CD4-positive, alpha-beta T cell treated with Interleukin-4 for 4 hours (primary cell): ENCODE measurements at places on chromosomes 1 and 21.

DNA sequence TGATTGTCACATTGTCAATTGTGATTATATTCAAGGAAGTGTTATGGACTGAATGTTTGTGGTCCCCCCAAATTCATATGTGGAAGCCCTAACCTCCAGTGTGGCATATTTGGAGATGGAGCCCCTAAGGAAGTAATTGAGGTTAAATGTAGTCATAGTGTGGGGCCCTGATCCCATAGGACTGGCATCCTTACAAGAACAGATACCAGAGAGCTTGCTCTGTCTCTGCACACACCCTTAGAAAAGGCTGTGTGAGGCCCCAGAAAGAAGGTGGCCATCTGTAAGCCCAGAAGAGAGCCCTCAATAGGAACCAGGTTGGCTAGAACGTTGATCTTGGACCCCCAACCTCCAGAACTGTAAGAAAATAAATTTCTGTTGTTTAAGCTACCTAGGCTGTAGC, 28.1 kb downstream of the VANGL1 start:
- no peak for DNase-seq

GRCh38 chr1:70914224-70914623, 133.4 kb downstream of the PTGER3 start:
- no peak for DNase-seq

DNA sequence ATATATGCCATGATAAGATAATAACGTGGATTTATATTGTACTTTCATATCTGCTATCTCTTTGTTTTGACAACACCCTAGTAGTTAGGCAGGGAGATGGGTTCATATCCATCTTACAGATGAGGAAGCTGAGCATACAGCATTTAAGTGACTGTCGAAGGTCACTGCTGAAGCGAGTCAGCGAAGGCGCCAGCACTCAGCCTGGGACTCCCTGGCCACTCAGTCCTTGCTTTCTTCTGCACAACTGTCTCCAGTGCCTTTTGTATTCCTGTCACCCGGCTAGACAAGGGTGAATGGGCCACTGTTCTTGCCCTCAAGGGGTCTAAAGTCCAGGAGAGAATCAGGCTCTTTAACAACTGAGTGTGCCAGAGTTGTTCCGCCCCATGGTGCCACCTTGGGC, 3.1 kb downstream of the ARHGEF10L start:
- DNase-seq = no peak

- DNase-seq = no peak
Observed at GRCh38 chr21:37845535-37845934, 70.7 kb downstream of the KCNJ6 start.

DNA sequence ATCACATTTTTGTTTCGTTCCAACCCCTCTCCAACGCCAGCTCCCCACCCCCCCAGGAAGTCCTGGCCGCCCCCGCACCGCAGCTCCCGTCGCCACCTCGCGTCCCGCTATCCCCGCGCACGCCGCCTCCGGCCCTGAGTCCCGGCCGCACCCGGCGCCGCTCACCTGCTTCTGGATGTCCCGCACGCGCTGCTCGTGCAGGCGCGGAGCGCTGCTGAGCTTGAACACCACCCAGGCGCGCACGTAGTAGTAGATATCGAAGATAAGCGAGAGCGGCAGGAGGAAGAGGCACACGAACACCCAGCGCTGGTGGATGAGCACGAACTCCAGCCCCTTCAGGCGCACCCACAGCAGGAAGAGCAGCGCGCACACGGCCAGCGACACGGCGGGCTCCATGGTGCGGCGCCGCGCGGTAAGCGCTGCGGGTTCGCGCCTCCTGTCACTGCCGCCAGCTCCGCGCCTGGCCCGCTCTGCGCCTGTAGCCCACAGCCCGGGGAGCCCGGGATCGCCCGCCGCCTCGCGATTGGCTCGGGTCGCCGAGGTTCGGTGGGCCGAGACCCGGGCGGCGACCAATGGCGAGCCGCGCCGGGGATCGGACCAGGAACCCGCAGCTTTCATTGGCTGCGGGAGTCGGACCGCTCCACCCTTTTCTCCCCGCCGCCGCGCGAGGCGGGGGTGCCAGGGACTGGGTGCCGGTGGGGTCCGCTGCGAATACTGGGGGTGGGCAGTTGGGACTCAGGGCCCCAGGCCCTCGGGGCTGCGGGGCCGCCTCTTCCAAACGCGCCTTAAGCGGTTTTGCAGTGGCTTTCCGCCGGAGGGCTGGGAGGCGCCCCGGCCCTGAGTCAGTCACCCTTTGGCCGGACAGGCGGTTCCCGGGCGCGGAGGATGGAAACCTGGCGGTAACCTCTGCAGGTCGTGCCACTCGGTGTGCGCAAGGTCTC, at the start of gene DHCR24:
Gene DHCR24, minus strand, starts transcription at position 472 of the 941 bp plus-strand sequence. Its CDS starts 76 bp downstream, at position 396.
- peak; percentile 52 for DNase-seq

DNA sequence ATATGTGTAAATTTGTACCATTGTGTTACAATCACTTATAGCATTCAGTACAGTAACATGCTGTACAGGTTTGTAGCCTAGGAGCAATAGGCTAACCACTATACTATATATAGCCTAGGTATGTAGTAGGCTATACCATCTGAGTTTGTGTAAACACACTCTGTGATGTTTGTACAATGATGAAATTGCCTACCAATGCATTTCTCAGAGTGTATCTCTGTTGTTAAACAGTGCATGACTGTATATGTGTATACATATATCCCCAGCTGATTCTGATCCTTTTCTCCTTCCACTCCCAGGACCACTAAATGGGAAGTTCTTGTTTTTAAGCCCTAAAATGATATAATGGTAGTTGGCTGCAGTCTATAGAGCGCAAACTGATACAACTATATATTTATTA, 7.8 kb downstream of the GNPAT start:
- DNase-seq = no peak

DNA sequence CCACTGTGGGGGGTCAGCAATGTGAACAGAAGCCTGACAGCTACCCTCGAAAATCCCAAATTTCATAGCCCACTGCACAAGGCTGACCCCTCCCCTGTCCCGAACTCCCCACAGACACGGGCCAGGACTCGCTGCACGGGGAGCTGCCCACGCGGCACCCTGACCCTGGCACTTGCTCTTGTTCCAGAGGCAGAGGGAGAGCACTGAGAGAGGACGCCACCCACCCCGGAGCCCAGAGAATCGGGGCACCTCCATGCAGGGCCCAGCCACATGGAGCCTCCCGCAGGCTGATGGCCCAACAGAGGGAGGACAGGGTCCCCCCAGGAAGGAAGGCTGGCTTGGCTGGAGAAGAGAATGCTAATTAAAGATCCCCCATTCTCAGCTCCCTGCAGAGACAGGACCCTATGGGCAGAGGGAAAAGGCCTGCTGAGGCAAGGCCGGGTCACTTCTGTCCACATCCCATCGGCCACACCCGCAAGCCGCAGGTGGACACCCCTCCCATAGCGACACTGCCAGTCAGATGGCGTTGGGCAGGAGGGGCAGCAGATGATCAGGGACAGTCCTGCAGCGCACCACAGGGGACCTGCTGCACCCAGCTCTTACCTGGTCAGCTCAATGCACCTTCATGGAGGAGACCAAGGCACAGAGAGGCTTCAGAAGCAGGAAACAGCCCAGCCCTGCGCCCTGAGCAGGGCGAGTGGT, 136.9 kb downstream of the NPHP4 start:
- no peak for DNase-seq

DNA sequence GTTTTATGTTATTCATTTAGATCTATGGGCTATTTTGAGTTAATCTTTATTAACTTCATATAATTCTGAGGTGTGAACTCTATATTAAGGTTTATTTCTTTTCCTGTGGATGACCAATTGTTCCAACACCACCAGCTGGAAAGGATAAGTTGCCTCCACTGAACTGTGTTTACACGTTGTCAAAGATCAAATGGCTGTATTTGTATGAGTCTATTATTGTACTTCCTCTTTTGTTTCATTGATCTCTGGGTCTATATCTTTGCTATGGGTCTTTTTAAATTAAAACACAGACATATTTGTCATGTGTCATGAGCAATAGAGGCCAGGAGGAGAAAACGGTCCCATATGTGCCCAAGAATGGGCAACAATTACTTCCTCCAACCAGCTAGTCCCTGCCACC, 5.2 kb upstream of the MAB21L3 start:
- DNase-seq = no peak

GRCh38 chr1:226912587-226913176, 27.4 kb upstream of the COQ8A start:
- peak; percentile 14 for DNase-seq

DNA sequence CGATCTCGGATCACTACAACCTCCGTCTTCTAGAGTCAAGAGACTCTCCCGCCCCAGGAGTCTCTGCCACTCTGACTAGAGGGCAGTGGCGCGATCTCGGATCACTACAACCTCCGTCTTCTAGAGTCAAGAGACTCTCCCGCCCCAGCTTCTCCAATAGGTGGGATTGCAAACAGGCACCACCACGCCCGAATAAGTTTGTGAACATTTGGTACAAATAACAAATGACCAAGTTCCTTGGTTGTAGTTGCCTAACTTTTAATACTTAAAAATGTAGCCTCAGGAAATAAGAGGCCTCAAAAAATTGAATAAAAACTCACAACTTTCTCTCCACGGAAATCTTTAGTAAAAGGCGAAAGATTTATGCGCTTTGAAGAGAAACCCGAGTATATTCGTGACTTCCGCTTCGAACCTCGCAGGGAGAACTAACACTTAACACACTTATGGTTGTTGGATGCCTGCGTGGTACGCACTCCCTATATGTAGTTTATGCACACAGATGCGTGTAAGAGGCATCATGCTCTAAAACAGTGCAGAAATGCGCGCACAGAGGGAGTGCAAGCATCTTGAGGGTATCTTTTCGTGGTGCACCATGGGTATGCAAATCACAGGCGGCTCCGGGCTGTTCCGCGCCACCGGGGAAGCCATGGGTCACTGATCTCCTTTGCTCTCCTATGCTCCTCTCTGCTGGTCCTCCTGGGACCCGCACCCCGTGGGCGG, 11.4 kb downstream of the BTBD19 start:
- DNase-seq = peak; percentile 81

DNA sequence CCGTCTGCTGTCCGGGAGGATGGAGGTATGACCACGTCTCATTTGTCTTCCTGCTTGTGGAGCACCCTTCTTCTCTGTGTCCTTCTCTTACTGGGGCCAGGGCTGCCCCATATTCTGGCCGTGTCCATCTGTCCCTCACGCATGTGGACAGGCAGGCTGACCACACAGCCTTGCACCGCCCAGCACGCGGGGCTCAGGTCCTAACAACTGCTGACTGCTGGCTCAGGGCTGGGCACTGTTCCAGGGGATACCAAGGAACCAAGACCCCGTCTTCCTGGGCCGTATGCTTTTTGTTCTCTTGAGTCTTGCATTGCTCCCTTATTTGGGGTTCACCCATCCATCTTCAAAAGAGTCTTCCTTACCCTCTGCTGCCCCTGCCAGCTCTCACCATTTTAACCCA, 17.5 kb upstream of the SPSB1 start:
- no peak for DNase-seq

DNA sequence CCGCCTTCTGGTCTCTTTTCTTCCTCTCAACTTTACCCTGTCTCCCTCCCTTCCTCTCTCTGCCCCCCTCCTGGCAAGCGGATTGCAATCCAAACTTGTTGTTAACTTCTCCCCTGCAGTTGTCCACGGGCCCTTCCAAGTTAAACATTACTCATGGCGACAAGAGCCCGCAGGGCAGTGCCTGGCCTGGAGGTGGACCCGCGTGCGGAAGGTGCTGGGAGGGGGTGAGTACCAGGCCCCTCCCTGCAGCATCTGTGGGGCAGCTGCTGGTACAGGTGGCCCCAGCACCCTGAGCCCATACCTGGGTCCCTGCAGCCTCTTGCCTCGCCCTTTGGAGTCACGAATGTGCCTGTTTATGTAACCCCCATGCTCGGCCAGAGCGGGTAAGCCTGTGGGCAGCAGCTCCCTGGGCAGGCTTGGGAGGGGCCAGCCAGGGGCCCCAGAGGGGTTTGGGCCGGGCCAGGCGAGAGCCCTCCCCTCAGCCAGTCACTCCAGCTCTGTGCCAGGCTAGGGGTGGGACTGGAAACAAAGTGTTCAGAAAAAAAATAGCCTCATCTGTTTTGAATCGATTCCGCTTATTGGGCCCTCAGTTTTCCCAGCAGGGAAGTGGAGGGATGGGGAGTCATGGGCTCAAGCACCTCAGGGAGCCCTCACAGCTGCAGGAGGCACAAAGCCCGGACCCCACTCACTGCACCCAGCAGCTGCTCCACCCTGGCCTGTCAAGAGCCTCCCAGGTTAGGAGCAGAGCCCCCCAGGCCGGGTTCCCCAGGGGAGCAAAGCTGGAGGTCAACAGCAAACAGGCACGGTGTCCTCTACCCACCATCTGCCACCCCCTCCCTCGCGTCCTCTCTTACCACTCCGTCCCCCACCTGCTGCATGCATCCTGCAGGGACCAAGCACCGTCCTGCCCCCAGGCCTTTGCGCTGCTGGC, 14.0 kb upstream of the FAAP20 start:
- no peak for DNase-seq

DNA sequence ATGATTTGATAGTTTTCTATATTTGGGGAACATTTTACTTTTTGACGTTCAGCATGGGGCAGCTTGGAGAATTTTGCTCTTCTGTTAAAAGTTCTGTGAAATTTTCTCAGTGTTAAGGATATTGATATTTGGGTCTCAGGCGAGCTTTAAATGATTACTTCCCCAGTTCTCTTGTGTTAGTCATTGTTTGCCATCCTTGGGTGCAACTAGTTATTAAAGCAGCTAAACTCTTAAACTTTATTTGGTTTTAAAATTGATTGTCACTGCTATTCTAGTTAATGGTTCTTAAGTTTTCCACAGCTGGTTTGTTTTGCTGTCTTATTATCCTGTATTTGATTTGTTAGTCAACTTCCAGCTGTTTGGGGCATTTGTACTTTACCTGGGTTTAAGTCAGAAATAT, 9.0 kb downstream of the COG2 start:
- no peak for DNase-seq

DNA sequence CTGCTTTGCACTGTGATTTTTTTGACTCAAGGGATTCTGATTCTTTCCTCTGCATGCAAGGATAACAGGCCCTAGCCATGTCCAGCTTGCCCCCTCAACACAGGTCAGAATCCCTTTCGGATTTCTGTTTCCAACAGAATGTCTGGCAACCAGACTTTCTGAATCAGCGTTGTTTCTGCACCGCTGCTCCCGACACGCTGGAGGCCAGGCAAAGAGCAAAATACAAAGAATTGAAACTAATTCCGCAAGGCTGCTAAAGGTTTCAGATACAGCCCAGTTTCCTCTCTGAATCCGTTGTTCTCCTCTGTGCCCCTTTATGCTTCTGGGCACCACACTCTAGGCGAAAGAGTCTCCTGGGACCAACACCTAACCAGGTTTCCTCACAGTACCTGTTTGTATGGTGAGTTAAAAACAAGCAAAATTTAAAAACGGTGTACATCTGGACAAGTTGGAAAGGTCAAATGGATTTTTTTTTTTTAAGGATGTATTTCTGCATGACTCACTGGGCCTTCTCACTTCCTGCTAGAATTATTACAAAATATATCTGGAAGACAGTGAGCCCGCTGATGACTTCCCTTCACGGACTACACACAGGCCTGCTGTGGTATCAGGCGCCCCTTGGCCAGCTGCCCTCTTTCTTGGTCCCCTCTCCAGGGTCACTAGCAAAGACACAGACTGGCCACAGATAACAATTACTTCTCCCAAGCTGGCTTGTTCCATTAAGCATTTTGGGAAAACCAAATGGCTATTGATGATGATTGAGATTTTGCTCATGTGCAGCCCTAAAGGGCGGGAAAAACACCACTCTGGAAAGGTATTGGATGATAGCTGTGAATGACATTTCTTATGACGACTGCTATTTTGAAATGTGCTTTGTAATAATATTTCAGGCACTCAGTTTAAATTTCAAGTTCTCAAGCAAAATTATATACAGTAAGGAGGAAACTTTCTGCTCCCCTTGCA, 118.3 kb downstream of the TGFB2 start:
- DNase-seq = no peak
